ENCODE measurements at places on chromosomes 6 and 20. TPM values are rescaled to one million over a fixed set of nuclear protein-coding genes. Genes with fewer than 3 reads are reported as not detected.

GPR31 gene
- not detected for total RNA-seq

ASIP gene
- not detected for total RNA-seq

BFSP1 gene
- 2.1 TPM for total RNA-seq

ECT2L gene
- total RNA-seq, result not detected

TULP1 gene
- not detected for total RNA-seq

MRPS18A gene
- 37.8 TPM for total RNA-seq

RSPH9 gene
- 0.16 TPM for total RNA-seq

GLP1R gene
- not detected for total RNA-seq

COL19A1 gene
- not detected for total RNA-seq

TMEM30A gene
- 237 TPM for total RNA-seq

GGTLC1 gene
- not detected for total RNA-seq

RSPO3 gene
- total RNA-seq, result under 0.01 TPM

EGFL8 gene
- total RNA-seq, result 0.81 TPM

RGS17 gene
- 0.65 TPM for total RNA-seq

HLA-DQB1 gene
- not detected for total RNA-seq

DNAH8 gene
- total RNA-seq, result not detected

RIPOR2 gene
- total RNA-seq, result 1.1 TPM

SLC24A3 gene
- total RNA-seq, result 0.16 TPM

IL17F gene
- not detected for total RNA-seq

HSF2 gene
- total RNA-seq, result 25.6 TPM

SNX21 gene
- 10.2 TPM for total RNA-seq

RNF182 gene
- total RNA-seq, result 0.65 TPM

FNDC11 gene
- 1.1 TPM for total RNA-seq
